ENCODE measurements at places on chromosomes 12 and 14.

DNA sequence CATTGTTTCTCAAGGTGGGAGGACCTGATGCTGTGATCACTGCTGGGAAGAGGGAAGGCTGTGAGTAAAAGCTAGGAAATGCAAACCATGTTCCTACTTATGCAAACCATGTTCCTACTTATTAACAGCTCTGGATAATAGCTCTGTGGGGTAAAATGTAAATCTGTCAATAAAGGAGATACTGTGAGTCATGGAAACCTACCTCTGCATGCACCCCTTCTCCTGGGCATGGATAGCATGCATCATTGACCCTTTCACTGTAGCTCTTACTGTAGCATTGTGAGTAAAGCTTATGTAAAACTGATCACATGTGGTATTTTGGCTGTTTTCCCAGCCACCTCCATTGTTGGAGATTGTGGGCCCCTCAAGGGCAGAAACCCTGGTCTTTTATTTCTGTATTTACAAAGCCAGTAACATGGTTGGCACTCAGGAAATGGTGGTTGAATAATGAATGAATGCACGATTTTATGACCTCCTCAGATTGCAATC is 253.7 kb downstream of the GRIN2B start:
- no peak for DNase-seq

GRCh38 chr14:26605602-26606001 is 7.8 kb upstream of the NOVA1 start:
- no peak for DNase-seq

- no peak for DNase-seq
Measured at GRCh38 chr14:99704037-99704436, 19.9 kb downstream of the CYP46A1 start.

DNA sequence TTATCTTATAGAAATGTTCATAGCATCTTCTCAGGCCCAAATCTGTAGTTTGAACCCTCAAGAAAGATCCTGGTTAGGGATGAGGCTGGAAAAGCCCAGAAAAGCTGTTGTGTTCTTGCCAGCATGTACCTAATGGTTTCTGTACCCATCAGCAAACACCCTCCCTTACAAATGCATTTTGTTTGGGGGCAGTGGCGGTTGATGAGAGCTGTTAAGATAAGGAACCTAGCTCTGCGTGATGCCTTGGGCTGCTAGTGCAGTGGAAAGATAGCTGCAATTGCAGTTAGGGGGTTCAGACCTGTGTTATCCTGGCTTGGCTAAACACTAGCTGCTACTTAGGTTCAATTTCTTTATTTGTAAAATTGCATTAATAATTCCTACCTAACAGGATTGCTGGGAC is 3.6 kb downstream of the TPH2 start:
- DNase-seq: no peak

DNA sequence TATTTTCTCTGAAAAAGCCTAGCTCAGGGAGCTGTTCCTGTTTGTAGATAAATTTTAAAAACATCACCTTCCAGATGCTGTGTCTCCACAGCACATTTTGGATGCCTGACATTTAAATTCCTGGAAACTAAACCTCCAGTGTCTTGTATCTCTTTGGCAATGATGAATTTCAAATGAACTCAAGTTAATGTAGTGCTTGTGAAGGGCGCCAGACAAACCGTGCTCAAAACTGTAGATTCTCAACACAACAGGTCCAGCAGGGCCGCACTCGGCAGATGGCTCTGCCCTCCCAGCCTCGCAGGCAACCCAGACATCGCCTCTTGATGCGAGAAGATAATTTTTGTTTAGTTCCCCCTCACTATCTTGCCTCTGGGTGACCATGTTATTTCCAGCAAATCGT is 432.9 kb downstream of the VRK1 start:
- no peak for DNase-seq

GRCh38 chr14:28321475-28322244 is 444.9 kb upstream of the FOXG1 start:
- DNase-seq: no peak

DNA sequence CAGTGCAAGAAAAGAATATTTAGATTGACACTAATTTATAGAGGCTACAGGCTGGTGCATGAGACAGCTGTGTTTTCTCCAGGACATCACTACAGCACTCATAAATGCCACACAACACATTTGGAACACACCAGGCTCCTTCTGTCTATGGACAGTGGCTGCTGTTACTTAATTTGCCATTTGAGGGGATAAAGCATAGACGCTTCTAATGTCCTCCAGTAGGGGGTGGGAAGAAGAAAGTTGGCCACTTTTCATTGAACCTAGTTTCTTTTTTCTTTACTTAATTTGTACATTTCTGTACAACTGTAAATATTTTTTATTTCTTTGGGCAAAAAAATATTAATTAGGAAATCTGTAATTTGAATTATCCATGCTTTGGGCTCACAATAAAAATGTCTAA is 12.4 kb upstream of the RTN1 start:
- no peak for DNase-seq

- DNase-seq: no peak
Measured at GRCh38 chr14:55146425-55146824, 17.4 kb downstream of the LGALS3 start.

- DNase-seq: no peak
Measured at GRCh38 chr12:121781998-121782979, 11.2 kb downstream of the RHOF start.

Data from stimulated activated CD8-positive, alpha-beta memory T cell treated with anti-CD3 and anti-CD28 coated beads, Interleukin-4, amount 100 ng/mL, for 4 hours (primary cell).